ENCODE measurements at places on chromosomes 13 and 19. TPM values are rescaled to one million over a fixed set of nuclear protein-coding genes. Genes with fewer than 3 reads are reported as not detected.

Gene ZNF682
- polyA plus RNA-seq, result 4.3 TPM

Gene TDRD3
- polyA plus RNA-seq, result 2.5 TPM

Gene ADGRE2
- polyA plus RNA-seq, result 3.7 TPM

Gene TDRD12
- 0.39 TPM for polyA plus RNA-seq

Gene CGB5
- polyA plus RNA-seq, result 0.83 TPM

DNA sequence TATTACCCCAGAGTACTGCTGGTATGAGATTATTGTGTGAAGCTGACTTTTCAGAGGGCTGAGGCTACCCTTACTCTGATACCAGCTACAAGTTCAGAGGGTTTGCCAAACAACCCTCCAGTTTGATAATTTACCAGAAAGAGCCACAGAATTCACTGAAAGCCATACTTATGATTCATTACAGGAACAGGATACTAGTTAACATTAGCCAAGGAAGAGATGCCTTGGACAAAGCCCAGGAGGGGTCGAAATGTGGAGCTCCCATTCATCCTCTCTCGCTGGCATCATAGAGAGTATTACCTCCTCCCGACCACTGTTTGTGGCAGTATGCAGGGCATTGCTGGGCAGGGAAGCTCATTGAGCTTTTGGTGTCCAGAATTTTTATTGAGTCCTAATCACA, 364.3 kb downstream of the KCNRG start:
- H3K36me3 ChIP-seq, result no peaks in the 10 kb centered on the region
- no peak for DNase-seq
- H3K4me1 ChIP-seq, result peaks cover 11% of the 10 kb centered on the region
- no peak overlapping the region for H3K27ac ChIP-seq

- no peak for DNase-seq
- H3K36me3 ChIP-seq, result no peaks in the 10 kb centered on the region
- H3K4me1 ChIP-seq, result no peaks in the 10 kb centered on the region
- H3K27me3 ChIP-seq, result no peaks in the 10 kb centered on the region
Measured at GRCh38 chr19:41813911-41814310, 17.5 kb downstream of the CEACAM3 start.

DNA sequence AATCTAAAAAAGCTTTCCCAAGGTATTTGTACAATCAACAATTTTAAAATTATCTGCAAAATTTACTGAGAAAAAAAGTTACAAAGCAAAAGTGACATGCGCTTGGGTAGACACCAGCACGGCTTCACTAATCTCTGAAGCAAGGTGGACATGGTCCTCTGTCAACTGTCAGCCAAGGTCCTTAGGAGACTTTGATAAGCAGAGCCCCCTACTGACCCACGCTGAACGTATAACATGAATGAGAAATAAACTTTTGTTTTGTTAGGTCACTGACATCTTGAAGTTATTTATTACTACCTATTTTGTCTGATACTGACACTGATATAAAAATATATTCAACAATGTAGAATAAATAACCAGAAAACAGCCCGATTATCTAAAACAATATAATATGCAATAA, 100.7 kb upstream of the OBI1 start:
- no peaks in the 10 kb centered on the region for H3K27me3 ChIP-seq
- H3K27ac ChIP-seq, result no peak overlapping the region
- DNase-seq, result no peak
- H3K36me3 ChIP-seq, result no peaks in the 10 kb centered on the region

DNA sequence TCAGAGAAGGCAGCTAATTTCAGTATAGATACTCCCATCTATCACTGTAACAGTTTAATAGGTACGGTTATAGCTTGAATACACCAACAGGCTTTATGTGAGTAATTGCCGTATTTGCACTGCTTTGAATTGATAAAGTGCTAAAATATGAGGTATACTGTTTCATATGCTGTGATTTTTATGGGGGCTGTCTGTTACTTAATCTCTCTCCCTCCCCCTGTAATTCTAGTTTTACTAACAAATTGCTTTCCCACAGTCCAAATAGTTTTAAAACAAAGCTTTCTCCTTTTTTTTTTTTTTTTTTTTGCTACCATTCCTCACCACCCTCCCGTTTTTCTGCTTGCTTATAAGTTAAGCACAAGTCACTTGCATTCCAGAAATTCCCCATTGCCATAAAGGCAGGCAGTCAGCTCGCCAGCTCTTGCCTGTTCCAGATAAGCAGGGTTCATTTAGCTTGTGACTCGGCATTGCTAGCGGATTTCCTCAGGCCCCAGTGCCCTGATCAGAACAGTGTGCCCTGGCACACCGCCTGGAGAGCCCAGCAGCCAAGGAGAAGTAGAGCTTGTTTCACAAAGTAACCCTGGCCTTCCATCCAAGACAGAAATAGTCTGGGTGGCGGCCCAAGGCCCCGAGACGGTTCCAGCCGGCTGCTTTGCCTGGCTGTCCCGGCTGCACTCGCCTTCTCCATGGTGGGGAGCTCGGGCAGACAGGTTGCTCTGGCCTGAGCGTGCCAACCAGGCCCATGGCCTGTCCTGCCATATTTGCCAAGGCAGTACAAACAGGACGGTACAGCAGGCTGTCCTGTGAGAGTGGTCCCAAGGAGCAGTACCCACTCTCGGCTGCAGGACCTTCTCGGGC, 43.5 kb upstream of the NPAS1 start:
- peaks cover 17% of the 10 kb centered on the region for H3K4me1 ChIP-seq
- DNase-seq, result peak; percentile 62
- no peaks in the 10 kb centered on the region for H3K36me3 ChIP-seq
- H3K4me3 ChIP-seq, result no peak overlapping the region

DNA sequence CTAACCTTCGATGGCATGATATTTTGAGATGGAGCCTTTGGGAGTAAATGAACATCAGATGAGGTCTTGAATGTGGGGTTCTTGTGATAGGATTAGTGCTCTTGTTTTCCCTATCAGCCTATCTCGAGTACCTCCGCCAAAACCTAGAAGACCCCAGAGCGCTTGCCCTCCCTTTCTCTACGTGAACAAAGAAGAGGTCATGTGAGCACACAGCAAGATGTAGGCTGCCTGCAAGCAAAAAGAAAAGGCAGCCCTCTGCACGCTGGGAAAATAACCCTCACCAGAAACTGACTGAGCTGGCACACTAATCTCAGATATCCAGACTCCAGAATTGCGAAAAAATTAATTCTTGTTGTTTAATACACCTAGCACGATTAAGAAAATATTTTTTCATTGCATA, 799.8 kb upstream of the SLC10A2 start:
- no peaks in the 10 kb centered on the region for H3K4me1 ChIP-seq
- H3K36me3 ChIP-seq, result no peaks in the 10 kb centered on the region
- no peaks in the 10 kb centered on the region for H3K27me3 ChIP-seq
- H3K4me3 ChIP-seq, result no peak overlapping the region
- DNase-seq, result no peak

DNA sequence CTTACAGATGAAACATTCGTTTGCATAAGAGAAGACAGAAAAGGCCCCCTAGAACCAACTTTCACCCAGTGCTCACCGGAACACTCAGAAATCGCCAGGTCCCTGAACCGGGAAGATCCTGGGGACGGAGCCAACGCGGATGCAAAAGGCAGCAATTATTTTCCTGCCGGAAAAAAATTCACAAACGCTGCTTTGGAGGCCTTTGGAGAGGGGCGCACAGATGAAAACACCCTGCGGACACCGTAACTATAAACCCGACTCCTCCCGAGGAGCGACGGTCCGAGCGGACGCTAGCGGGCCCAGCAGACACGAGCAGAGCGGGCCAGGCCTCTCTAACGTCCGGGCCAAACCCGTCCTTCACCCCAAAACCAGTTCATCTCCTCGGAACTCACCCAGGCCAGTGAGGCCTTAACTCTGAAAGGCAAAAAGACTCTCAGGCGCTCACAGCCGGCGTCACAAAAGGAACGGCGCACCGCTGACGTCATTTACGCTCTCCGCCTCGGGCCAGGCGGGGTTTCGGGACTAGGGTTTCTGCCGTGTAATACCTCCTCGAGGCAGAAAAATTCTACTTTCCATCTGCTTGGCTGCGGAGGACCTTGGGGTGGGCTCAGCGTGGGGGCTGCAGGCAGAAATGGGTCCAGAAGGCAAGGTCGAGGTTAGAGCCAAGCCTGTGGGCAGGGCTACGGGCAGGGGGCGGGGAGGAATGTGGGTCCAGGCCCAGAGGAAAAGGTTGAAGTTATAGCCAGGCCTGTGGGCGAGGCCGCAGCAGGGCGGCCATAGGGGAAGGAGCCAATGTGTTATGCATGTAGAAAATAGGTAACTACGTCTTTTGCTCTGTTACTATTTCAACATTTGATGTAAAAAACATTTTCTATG, at the start of gene ZNF426:
Gene ZNF426 (minus strand): TSS at position 463 of the 876 bp plus-strand sequence. CDS start 2,413 bp downstream, outside the sequence.
- peak; percentile 95 for DNase-seq
- H3K4me1 ChIP-seq, result no peaks in the 10 kb centered on the region

GRCh38 chr19:6822311-6822670, 49.8 kb downstream of the VAV1 start:
- no peak overlapping the region for H3K4me3 ChIP-seq
- no peak for DNase-seq
- H3K36me3 ChIP-seq, result no peaks in the 10 kb centered on the region
- H3K27me3 ChIP-seq, result no peaks in the 10 kb centered on the region

DNA sequence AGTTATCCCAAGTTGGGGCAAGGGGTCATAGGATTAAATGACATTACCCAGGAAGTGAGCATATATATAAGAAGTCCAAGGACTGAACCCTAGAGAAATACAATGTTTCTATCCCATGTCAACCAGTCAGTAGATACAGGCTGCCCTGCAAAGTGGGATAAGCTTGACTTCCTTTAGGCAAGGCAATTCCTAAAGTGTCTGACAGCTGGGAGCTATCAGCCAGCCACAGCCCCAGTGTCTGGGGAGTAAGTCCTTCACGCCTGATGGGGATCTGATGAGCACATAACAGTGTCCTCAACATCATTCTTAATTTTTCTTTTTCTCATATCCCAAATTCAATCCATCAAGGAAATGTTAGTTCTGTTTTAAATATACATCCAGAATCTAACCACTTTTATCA, 54.1 kb downstream of the DNAJC15 start:
- no peak overlapping the region for H3K27ac ChIP-seq
- H3K4me1 ChIP-seq, result peaks cover 5% of the 10 kb centered on the region
- DNase-seq, result no peak
- no peak overlapping the region for H3K4me3 ChIP-seq
- no peaks in the 10 kb centered on the region for H3K27me3 ChIP-seq

- H3K4me3 ChIP-seq, result no peak overlapping the region
- H3K36me3 ChIP-seq, result no peaks in the 10 kb centered on the region
- DNase-seq, result no peak
- 0 out of 2 replicates have a peak, but pooled peaks cover 2% of the 10 kb centered on the region for H3K4me1 ChIP-seq
- H3K27ac ChIP-seq, result no peak overlapping the region
Measured at GRCh38 chr19:4174213-4174894, 8.0 kb downstream of the SIRT6 start.

DNA sequence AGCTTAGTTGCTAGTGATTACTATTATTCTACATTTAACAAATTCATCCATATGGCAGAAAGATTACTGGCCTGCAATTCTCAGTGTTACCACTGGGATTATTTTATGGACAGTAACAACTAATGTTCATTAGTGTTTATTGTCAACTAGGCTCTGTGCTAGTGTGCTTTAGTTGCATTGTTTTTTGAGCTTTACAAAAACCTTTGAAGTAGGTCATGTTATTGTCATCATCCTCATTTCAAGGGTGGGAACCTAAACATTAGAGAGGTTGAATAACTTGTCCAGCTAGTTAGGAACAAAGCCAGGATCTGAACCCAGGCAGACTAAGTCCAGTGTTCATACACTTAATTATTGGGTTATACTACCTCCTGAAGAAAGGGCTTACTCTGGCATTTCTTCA, 27.8 kb upstream of the TDRD3 start:
- DNase-seq, result no peak
- H3K36me3 ChIP-seq, result no peaks in the 10 kb centered on the region
- no peak overlapping the region for H3K27ac ChIP-seq

DNA sequence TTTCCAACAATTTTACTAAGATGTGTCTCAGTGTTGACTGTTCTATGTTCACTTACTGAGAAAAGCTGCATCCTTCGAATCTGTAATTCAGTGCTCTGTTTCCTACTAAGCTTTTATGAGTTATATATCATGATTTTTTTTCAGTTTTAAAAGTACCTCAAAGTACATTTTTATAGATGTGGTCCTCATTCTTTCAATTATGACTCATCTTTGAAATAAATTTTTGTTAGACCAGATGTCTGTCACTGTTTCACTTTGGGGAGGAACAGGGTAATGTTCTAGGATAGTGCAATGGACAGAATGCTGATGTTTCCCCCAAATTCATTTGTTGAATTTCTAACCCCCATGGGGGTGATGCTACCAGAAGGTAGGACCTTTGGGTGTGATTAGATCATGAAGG, 74.8 kb downstream of the NALCN start:
- H3K27me3 ChIP-seq, result no peaks in the 10 kb centered on the region
- no peaks in the 10 kb centered on the region for H3K4me1 ChIP-seq
- no peak overlapping the region for H3K4me3 ChIP-seq
- H3K36me3 ChIP-seq, result no peaks in the 10 kb centered on the region

DNA sequence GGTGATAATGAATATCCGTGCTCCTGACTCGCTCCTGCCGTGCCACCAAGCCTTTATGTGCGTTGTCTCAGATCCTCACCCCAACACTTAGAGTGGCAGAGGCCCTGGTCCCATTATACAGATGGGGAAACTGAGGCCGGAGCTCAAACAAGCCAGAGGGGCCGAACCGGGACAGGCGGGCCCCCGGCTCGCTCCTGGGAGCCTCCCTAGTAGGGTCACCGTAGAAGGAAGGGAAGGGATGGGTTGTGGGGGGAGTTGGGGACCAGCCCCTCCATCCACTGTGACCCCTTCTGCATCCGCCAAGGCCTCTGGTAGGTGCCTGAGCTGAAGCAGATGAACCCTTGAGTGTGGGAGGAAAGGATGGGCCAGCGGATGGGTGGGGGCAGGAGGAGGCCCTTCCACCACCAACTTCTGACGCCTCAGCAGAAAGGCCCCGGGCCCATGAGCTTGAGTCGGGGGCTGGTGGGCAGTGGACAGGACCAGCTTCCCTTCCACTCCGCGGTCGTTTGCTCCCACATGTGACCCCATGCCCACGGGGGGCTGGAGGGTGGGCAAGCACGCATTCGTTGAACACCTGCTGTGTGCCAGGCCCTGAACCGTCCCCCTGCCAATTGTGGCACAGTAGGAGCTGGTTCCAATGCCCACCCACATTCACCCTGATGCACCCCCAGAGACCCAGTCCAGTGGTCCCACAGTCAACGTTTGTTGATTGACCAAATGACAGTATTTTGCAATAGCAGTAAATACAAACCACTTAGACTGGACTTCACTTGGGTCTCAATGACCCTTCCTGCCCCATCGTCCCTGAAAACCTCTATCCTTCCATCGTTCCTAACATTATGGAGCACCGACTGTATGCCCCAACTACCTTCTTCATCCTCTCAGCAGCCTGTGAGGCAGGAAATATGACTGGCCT, 24.2 kb upstream of the TCF3 start:
- peaks cover 4% of the 10 kb centered on the region for H3K4me1 ChIP-seq
- no peak overlapping the region for H3K27ac ChIP-seq
- H3K27me3 ChIP-seq, result peaks cover 14% of the 10 kb centered on the region
- H3K4me3 ChIP-seq, result peak overlapping the region; percentile 18

GRCh38 chr19:18333680-18334079, 6.7 kb upstream of the PGPEP1 start:
- DNase-seq, result no peak
- no peak overlapping the region for H3K27ac ChIP-seq

- no peak for DNase-seq
- H3K27me3 ChIP-seq, result no peaks in the 10 kb centered on the region
- H3K27ac ChIP-seq, result no peak overlapping the region
- no peak overlapping the region for H3K4me3 ChIP-seq
- H3K36me3 ChIP-seq, result no peaks in the 10 kb centered on the region
- H3K4me1 ChIP-seq, result peaks cover 18% of the 10 kb centered on the region
Measured at GRCh38 chr13:24218977-24219376, 58.5 kb downstream of the SPATA13 start.

- H3K36me3 ChIP-seq, result peaks cover 6% of the 10 kb centered on the region
- peaks cover 13% of the 10 kb centered on the region for H3K4me1 ChIP-seq
- no peak overlapping the region for H3K4me3 ChIP-seq
- H3K27me3 ChIP-seq, result no peaks in the 10 kb centered on the region
- H3K27ac ChIP-seq, result peak overlapping the region; percentile 36
Measured at GRCh38 chr19:40686882-40687524, 3.4 kb downstream of the NUMBL start.
